Right atrium auricular region (tissue), 2 donors: ENCODE measurements at places on chromosomes 2 and 18. TPM values are rescaled to one million over a fixed set of nuclear protein-coding genes. Genes with fewer than 3 reads are reported as not detected.

- H3K27ac ChIP-seq, result no peak overlapping the region
- H3K36me3 ChIP-seq, result no peaks in the 10 kb centered on the region
- no peak for DNase-seq
- H3K27me3 ChIP-seq, result no peaks in the 10 kb centered on the region
Measured at GRCh38 chr18:73597832-73598615, 549.6 kb downstream of the FBXO15 start.

DNA sequence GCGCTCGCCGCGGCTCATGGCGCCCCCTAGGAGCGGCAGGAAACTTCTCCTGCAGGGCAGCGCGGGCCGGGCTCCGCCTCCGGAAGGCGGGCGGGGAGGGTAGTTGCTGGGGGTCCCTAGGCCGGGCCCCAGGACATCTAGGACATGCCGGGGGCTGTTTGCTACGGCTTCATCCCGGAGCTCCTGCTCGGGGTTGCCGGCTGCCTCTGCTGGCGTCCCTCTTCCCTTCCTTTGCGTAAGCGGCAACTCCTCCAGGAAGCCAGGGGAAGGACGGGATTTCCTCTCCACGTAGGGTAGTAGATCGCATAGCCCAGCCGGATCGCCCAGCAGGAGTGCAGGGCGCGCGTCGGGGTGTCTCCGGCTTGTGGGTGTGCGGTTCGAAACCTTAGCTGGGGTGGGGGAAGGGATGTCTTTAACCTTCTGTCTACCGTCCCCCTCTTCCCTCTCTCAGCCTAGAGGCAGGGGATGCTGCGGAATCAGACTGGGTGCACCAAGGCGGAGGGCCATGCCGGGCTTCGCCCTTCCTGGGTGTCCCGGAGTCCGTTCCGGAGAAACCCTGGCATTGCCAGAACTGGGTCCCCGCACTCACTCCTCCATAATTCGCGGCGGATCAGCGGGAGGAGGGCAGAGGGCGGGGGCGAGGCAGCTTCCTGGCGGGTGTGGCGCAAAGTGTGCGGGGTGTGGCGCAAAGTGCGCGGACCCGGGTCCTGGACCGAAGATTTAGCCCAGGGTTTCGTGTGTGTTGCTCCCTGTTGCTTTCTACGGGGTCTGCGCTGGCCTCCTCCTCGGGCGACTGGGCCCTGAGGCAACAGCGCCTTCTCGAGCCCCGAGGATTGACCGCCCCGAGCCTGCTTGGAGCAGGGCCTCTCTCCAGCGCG, 12.2 kb upstream of the SKOR2 start:
- no peak overlapping the region for H3K4me3 ChIP-seq
- no peak for DNase-seq
- no peak overlapping the region for H3K27ac ChIP-seq
- peaks cover 37% of the 10 kb centered on the region for H3K27me3 ChIP-seq

GRCh38 chr2:109521233-109522062, 92.3 kb downstream of the SEPTIN10 start:
- H3K4me1 ChIP-seq, result no peaks in the 10 kb centered on the region
- no peak overlapping the region for H3K27ac ChIP-seq
- DNase-seq, result no peak
- H3K27me3 ChIP-seq, result no peaks in the 10 kb centered on the region

DNA sequence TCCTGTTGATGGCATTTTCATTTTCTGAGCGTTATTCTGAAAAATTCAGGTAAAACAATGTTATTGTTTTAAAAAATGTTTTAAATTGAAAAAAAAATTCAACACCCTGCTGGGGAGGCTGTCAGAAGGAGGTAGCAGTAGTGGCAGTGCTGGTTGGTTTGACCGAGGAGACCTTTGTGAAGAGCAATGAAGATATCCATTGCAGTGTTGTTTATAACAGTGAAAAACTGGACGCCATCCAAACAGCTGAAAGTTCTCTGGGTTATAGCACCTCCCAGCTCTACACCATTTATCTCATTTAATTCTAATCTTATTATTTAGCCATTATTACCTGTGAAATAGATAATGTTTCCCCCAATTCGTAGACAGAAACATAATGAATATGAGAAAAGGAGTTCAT, 12.6 kb upstream of the ITM2C start:
- no peak overlapping the region for H3K27ac ChIP-seq
- H3K36me3 ChIP-seq, result no peaks in the 10 kb centered on the region
- no peak for DNase-seq
- H3K27me3 ChIP-seq, result no peaks in the 10 kb centered on the region
- no peak overlapping the region for H3K4me3 ChIP-seq

Gene ASIC4
- not detected for total RNA-seq

GRCh38 chr2:27379836-27380625, 503 bp downstream of the ZNF513 start:
- peaks cover 59% of the 10 kb centered on the region for H3K36me3 ChIP-seq
- DNase-seq, result peak; percentile 70
- H3K4me1 ChIP-seq, result no peaks in the 10 kb centered on the region
- H3K27ac ChIP-seq, result peak overlapping the region; percentile 87
- no peaks in the 10 kb centered on the region for H3K27me3 ChIP-seq
- H3K4me3 ChIP-seq, result peak overlapping the region; percentile 68

DNA sequence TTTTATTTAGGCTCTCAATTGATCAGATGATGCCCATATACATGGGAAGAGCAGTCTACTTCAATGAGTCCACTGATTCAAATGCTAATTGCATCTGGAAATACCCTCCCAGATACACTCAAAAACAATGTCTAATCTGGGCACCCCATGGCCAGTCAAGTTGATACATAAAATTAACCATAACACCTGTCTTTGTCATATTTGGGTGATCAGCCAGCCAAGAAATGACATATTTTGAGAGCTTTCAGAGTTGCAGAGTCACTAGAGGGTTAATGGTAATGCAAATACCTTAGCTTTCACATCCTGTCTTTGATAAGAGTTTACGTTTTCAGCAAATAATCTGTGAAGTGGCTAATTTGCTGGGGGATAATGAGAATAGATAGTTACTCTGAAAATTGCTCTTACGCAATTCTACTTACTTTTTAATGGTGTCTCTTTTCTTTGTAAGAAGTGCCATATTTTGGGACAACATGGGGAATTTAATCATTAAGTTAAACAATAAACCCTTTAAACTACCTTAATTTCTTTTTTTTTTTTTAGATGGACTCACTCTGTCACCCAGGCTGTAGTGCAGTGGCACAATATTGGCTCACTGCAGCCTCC, 49.1 kb downstream of the CCDC195 start:
- no peaks in the 10 kb centered on the region for H3K27me3 ChIP-seq
- H3K4me3 ChIP-seq, result no peak overlapping the region
- no peak for DNase-seq
- H3K27ac ChIP-seq, result no peak overlapping the region
